Stimulated activated CD8-positive, alpha-beta memory T cell treated with anti-CD3 and anti-CD28 coated beads, Interleukin-4, amount 100 ng/mL, for 1 hour (primary cell): ENCODE measurements at places on chromosomes 4 and X.

- no peak for DNase-seq
These were observed 103.8 kb upstream of the ATP6AP2 start for GRCh38 chrX:40476958-40477357.

DNA sequence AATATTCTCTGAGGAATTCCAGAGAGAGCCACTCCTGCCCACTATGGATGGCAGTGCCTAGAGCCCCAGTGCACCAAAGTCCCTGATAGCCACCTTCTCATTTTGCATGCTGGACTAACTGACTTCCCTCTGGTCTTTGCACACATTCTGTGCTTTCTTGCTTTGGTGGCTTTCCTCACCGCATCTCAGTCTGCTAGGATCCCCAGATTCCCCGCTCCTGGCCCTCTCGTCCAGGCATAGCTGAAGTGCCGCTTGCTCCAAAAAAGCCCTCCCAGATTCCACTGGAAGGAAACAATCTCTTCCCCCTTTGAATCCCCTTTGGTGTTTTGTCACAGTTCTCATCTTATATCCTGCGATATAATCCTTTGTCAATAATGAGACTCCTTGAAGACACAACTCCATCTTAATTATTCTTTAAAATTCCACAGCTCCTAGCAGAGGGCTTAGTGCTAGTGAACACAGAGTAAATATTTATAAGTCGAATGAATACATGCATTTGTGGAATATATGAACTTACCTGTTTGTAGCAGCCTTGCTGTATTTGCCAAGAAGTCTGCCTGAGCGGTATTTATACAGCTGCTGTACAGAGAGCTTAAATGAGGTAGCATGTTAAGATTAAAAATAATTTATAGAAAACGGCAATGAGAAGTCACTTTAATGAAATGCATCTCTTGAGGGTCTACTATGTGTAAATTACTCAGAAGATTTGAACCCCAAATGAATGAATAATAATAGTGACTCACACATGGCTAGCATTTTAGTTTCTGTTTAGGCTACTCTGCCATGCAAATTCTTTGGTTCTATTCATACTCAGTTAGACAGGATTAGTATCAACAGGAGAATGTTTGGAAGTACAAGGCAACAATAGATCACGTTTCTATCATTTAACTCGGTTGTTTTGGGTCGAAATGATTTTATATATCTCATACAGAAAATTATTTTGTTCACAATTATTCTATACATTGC is 421.9 kb upstream of the TENM3 start:
- no peak for DNase-seq

DNA sequence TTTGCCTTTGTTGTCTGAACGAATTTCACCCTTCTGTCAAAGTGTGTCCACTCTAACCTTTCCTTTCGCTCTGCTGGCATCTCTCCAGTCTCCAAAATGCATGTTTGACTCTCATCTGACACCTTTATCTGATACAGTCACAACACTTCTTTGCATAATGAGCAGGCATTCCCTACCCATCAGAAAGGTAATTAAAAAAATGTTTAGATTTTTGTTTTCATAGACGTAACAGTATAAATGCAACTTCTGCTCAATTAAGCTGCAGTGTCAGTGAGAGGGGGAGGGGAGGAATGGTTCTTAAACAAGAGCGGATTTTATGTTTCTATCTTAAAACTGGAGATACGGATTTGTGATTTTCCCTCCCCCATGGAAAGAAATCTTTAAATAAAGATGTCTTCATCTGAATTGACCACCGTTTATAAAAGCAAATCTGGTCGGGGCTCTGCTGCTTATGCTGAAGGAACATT is 70.2 kb downstream of the CXXC4 start:
- no peak for DNase-seq

DNA sequence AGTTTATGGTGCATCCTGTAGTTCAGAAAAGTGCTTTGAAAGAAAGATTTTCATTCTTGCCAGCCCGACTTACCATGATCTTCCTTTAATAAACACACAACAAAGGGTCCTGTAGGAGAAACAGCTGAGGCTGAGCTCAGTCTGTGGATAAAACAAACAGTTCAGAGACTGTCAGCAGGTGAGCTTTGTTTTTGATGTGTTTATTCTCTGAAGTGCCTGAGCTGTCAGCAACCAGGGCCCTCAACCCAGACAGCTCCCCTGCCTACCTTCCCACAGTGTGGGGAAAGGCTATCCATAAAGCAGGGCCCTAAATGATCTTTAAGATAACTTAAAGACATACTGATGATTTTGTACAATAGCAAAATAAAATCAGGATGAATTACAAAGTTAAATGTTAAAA is 459.2 kb upstream of the GALNT7 start:
- DNase-seq: no peak

- no peak for DNase-seq
These were observed 381.7 kb downstream of the GPAT3 start for GRCh38 chr4:83917572-83917971.

DNA sequence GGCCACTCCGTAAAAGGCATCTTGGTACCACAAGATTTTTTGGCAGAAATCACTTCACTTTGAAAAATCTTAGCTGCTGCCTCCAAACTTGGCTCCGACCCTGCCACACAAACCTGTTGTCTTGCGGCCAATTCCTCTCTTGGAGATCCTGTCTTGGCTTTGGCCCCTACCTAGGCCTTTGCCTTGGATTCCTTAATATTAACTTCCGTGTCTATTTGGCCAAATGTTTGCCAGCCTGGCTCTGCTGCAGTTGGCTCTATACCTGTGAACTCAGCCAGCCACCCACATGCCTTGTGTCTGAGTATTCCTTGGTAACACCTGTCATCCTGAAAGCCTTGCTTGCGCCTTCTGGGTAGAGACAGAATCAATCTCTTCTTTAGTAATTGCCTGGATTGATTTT is 12.5 kb downstream of the GRXCR1 start:
- DNase-seq: no peak
